ENCODE measurements at places on chromosomes 2 and 18.

GRCh38 chr2:201715459-201715858, 17.0 kb upstream of the MPP4 start:
- no peak for DNase-seq

DNA sequence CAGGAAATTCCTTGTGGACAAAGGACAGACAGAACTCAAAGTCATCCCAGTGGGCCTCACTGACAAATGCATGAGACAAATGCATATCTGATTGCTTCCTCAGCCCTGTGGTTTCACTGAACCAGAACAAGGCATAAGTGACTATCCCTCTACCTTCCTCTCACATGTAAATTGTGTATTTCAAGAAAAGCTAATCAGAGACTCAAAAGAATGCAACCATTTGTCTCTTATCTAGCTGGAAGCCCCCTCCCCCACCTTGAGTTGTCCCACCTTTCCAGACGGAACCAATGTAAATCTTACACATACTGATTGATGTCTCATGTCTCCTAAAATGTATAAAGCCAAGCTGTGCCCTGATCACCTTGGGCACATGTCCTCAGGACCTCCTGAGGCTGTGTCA, 102.0 kb upstream of the TMEM200C start:
- DNase-seq, result no peak

DNA sequence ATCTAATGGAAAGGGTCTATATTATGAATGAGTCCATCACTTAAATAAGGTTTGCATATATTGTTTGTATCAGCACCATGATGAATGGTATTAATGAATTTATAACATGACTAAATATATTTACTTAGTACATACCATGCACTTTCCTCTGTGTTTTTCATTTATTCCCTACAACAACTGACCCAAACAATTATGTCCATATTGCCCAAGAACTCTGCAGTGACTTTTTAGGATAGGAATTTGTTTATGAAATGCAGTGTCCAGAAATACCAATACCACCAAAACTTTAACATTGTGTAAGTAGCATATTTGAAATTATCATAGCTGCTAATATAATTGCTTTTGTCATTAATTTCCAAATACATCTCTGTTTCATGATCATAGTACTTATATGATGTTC, 119.7 kb downstream of the WDR7 start:
- DNase-seq, result peak; percentile 73

GRCh38 chr2:71928734-71929481, 218.8 kb downstream of the CYP26B1 start:
- DNase-seq, result no peak

- DNase-seq, result no peak
These were observed 78.7 kb upstream of the ITGA4 start for GRCh38 chr2:181378491-181378890.

DNA sequence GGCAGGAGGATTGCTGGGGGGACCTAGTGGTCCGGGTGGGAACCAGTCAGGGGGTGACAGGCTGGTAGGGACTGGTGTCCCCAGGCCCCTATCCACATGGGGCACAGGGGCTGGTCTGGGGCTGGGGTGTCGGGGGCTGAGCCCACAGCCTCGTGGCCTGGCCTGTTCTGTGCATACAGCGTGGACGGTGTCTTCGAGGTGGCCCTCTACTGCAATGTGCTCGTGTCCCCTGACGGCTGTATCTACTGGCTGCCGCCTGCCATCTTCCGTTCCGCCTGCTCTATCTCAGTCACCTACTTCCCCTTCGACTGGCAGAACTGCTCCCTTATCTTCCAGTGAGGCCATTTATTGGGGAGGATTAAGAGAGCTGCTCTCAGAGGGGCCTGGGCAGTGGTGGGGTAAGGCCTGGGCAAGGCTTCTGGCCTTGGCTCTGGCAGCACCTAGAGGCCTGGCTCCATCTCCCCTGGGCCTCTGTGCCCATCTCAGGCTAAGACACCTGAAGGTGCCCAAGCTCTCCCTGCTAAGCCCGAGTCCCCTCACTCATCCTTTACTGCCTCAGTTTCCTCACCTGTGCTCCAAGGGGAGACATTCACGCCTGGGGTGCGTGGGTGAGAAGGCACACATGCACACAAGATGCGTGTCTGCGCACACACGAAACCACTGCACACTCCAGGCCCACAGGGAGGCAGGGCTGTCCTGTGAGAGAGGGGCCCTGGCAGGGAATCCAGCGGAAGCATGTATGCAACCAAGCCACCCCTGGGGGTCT, 1.9 kb downstream of the CHRNG start:
- no peak for DNase-seq

- peak; percentile 55 for DNase-seq
These were observed 115.8 kb upstream of the CWC22 start for GRCh38 chr2:180122874-180123273.

Measured in AG10803 (cell line).